Myometrial cell (primary cell): ENCODE measurements at places on chromosomes 5 and 9. TPM values are rescaled to one million over a fixed set of nuclear protein-coding genes. Genes with fewer than 3 reads are reported as not detected.

ZSWIM6 gene
- 3.5 and 6.4 TPM in 2 replicates for total RNA-seq

FABP6 gene
- not detected in 2 replicates for total RNA-seq

CHD1 gene
- 17.3 and 24.6 TPM in 2 replicates for total RNA-seq

CATSPER3 gene
- total RNA-seq: under 0.01 TPM in 1 of 2 replicates, not detected in the other

SLC6A3 gene
- total RNA-seq: not detected in 2 replicates

SMC5 gene
- 10.4 and 12.4 TPM in 2 replicates for total RNA-seq

RANBP17 gene
- 7.2 and 30.7 TPM in 2 replicates for total RNA-seq
